OCI-M1 (cell line): ENCODE measurements at places on chromosomes 11 and 22.
A peak's percentile ranks its signal among the peaks of the same experiment; 100 is the strongest.

GRCh38 chr22:29302681-29303465, 3.6 kb upstream of the GAS2L1 start:
- DNase-seq = peak; percentile 59

DNA sequence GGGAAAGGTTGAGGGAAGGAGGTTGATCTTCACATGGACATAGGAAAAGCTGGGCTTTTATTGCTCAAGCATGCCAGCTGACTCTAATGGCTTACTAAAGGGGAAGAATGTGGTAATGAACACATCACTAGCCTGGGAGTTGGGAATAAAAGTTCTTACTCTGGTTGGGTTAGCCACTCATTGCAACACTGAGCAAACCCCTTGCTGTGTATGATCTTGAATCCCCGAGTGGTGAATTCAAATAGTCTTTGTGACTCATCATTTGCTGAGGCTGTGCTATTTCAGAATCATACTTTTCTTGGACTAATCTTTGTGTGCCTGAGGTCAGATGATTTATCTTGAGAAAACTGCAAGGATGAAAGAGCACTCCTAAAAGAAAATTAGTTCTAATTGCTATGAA, 304.1 kb upstream of the ANO5 start:
- DNase-seq = peak; percentile 28

GRCh38 chr11:57792060-57792541, 30.5 kb downstream of the CTNND1 start:
- DNase-seq = peak; percentile 96

GRCh38 chr22:48868554-48868953, 959.1 kb downstream of the BRD1 start:
- DNase-seq = no peak

DNA sequence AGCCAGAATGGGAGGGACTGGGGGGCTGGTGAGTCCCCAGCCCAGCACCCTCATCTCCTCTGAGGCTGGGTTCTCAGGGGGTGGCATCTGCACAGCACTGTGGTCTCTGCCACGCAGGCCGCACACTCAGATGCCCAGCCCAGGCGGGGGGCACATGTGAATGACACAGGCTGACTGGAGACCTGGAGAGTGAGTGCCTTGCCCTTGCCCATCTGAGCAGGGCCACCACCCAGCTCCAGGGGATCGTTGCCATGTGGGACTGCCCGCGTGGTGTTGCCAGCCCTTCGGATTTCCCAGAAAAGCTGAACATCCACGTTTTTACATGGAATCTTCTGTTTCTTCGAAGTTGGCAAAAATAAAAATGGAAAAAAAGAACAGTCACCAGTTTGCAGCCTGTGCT, 18.9 kb downstream of the PRDM11 start:
- DNase-seq = no peak

DNA sequence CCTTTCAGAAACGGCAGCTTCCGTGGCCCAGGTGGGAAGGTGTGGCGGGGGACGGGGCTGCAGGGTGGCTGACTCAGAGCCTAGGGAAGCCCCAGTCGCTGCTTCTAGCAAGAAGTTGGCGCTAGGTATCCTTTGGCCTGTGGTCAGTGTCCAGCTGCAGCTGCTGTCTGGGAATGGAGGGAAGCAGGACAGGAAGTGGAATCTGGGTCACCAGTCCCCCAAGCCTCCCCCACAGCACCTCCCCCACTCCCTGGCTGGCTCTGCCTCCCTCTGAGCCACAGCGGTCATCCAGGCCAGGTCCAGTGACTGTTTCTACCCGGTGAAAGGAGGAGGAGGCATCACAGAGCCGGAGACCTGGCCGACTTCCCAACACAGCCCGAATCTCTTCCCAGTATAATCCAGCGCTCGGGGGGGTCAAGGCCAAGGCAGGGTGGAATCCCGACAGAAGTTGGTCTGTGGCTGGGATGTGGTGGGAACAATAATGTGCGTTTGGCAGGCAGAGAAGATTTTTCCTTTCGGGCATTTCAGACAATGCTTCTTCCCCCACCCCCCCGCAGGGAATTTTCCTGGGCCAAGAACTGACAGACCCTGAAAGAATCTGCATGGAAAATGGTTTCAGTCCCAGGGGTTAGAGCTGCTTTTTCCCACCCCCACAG, 45.1 kb downstream of the C11orf96 start:
- DNase-seq = no peak

GRCh38 chr11:107961480-107961879, 33.2 kb downstream of the RAB39A start:
- DNase-seq = no peak

DNA sequence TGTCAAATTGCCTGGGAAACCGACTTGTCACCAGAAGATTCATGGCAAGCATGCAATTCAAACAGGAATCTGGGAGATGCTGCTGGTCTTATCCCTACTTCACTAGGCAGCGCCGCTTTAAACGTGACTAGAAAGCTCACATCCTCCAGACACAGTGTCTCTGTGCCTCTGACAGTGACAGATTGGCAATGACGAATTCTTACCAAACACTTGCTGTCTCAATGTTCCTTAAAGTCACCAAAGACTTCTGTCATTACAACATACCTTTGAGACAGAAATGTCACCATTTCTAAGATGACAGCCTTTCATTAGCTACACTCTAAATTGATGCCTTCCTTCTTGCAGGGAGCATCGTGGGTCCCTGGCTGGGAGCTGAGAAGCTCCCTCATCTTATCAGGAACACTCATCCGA, 197.8 kb downstream of the CWF19L2 start:
- DNase-seq = no peak
